ENCODE measurements at places on chromosomes 16 and 17. TPM values are rescaled to one million over a fixed set of nuclear protein-coding genes. Genes with fewer than 3 reads are reported as not detected.

KRT15 gene
- not detected for total RNA-seq

SOST gene
- total RNA-seq = 59.3 TPM

ACSM5 gene
- total RNA-seq = not detected

STX1B gene
- 5.4 TPM for total RNA-seq

RASD1 gene
- not detected for total RNA-seq

SARM1 gene
- 18.6 TPM for total RNA-seq

ABCC12 gene
- total RNA-seq = not detected

GUCY2D gene
- 0.06 TPM for total RNA-seq

PRSS27 gene
- total RNA-seq = 1.2 TPM

SLC5A11 gene
- total RNA-seq = 0.18 TPM

NTN3 gene
- 4.4 TPM for total RNA-seq
